ENCODE measurements at places on chromosomes 13 and 19.

DNA sequence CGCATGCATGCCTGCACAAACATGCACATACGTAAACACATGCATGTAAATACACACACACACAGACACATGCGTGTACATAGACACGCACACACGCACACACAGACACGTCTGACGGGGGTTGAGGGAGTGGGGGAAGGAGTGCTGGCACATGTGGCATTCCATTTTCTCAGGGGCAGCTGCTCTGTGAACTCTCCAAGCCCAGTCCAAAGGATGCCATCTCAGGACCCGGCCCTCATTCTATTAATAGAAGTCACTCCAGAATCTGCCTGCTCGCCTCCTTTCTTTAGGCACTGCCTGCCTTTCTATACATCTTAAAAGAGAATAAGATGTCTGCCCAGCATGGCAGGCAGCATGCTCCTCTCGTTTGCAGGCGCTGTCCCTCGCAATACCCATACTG lies 5.3 kb downstream of the ARHGEF7 start:
- no peak for DNase-seq

- DNase-seq, result peak; percentile 55
These were observed at the start of gene GAMT for GRCh38 chr19:1401138-1401888. TSS of gene GAMT (minus strand) at chr19:1401542. CDS start at chr19:1401476, 66 bp downstream.

GRCh38 chr19:44912854-44913253 lies 1.6 kb upstream of the APOC1 start:
- no peak for DNase-seq

DNA sequence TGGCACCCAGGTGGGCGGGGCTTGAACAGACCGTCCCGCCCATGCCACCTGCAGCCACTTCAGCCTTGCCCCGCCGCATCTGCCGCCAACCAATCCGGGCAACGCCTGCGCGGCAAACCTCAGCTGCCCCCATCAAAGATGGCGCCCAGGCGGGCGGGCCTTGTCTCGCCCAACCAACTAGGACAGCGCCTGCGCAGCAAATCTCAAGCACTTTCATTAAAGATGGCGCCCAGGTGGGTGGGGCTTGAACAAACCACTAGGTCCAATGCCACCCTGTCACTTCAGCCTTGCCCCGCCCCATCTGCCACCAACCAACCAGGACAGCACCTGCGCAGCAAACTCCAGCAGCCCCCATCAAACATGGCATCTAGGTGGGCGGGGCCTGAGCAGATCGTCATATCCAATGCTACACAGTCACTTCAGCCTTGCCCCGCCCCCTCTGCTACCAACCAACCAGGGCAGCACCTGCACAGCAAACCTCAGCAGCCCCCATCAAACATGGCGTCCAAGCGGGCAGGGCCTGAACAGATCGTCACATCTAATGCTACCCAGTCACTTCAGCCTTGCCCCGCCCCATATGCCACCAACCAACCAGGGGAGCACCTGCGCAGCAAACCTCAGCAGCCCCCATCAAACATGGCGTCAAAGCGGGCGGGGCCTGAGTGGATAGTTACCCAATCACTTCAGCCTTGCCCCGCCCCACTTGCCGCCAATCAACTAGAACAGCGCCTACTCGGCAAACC lies 1.4 kb downstream of the PEG3 start:
- no peak for DNase-seq

GRCh38 chr13:100668408-100668807 lies 6.2 kb downstream of the TMTC4 start:
- DNase-seq, result no peak

DNA sequence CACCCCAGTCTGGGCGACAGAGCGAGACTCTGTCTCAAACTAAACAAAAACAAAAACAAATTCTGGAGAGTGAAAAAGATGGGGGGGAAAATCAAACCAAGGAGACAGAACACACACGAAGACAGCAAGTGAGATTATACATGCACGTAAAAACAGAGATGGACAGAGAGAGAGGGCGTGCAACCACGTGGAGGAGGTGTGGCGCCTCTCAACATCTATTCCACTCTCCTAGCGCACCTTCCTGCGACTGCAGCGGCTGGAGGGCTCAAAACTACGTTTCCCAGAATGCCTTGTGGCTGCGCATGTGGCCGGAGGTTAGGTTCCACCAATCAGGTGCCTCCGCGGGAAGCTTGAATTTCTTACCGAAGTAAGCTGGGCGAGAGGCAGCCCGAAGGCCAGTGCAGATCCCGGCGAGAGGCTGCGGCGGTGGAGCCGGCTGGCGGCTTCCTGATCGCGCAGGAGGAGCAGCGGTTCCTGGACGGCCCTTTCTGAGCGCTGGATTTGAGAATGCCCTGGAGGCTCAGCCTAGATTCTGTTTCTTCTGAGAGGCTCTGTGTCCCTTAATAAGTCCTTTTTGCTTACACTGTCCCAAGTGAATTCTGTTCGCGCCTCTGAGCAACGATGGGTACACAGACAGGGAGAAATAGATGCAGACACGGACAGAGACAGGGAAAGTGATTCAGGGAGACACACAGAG lies 13.1 kb upstream of the NANOS2 start:
- peak; percentile 91 for DNase-seq

DNA sequence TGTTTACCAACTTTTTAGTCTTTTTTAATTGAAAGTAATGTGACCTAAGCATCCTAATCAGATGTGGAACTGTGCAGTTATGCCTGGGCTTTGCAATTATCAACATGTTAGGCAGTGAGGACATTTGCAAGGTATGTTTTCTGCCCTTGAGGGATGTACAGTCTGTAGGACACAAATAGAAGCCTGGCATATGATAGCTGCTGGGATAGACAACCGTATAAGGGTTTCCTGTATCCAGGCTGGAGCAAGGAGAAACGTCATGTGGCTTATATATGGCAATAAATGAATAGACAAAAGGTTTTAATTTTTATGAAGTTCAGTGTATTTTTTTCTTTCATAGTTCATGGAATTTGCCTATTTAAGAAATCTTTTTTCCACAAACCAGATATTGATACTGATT lies 2.0 kb upstream of the VPS36 start:
- no peak for DNase-seq

GRCh38 chr13:48539550-48539949 lies 6.7 kb upstream of the RCBTB2 start:
- no peak for DNase-seq

- DNase-seq, result no peak
These were observed 2.4 kb downstream of the CDX2 start for GRCh38 chr13:27966641-27967202.

- DNase-seq, result peak; percentile 77
These were observed 18.7 kb downstream of the CACNG7 start for GRCh38 chr19:53927739-53928138.

DNA sequence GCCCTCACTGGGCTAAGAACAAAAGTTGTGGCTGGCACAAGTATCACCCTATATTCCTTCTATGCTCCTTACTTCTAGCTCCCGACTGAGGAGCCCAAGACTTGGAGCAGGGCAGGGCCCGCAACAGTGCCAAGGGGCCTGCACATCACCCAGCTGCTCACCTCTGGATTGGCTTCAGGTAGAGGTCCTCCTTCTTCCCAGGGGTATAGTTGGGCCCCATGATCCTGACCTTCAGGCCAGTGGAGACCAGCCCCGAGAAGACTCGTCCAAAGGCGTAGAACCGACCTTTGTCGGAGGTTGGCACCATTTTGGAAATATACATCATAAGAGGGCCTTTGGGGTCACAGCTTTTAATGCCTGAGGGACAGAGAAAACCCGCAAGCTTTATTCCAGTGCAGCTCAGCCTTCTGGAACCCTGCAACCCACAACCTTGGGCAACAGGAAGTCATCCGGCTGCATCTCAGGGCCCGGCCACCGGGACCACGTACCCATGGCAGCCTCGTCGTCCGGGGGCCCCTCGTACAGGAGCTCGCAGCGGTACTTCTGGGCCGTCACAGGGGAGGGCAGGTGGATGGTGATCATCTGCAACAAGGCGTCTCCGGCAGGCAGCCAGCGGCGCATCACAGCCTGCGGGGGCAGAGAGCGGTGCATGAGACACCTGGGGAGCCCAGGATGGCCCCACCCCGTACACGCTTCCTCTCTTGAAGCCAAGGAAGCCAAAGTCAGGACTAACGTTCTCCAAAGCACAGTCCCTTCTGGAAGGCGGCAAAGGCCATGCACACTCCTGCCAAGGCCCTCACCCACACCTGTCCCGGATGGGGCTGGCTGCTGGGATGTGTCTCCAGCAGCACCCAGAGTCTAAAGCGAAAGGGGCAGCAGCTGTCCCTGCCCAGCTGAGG lies 4.7 kb downstream of the EEF2 start:
- no peak for DNase-seq

GRCh38 chr19:56692206-56692895 lies 20.8 kb upstream of the ZNF835 start:
- no peak for DNase-seq

- no peak for DNase-seq
These were observed 1407.1 kb downstream of the UQCRFS1 start for GRCh38 chr19:27805848-27806247.

GRCh38 chr13:41680900-41681299 lies 223.6 kb downstream of the RGCC start:
- no peak for DNase-seq

DNA sequence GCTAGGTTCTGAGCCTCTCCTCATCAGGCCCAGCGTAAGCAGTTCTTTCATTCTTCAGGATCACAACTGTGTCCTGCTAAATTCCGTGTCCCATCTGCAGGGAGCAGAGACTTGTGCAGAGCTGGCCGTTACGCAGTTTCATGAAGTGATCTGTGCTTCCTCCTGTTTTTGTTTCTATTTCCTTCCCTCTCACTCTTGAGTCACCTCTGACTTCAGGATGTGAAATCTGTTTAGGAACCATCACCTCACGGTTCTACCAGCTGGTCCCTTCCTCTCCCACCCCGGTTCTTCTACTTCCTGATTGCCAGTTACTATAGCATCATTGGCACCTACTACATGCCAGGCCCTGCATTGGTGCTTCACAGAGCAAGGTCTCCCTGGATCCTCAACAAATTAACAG lies 8.5 kb downstream of the MAU2 start:
- no peak for DNase-seq

DNA sequence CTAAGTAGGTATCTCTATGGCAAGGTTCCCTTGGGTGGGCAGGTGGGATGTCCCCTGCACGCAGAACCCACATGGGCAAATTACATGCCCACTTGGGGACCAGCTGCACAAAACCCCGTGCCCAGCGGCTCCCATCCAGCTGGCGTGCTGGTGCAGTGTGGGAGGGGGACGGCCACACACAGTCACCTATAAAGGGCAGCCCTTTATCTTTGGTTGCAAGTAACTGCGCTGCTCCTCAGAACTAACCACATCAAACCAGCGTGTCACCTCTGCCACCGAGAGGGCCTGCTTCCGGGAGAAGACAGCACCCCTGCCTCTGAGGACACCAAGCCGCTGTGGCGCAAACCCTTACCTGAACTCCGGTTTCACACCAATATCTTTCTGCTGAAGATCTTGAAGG lies 32.2 kb downstream of the ANKRD27 start:
- no peak for DNase-seq

DNA sequence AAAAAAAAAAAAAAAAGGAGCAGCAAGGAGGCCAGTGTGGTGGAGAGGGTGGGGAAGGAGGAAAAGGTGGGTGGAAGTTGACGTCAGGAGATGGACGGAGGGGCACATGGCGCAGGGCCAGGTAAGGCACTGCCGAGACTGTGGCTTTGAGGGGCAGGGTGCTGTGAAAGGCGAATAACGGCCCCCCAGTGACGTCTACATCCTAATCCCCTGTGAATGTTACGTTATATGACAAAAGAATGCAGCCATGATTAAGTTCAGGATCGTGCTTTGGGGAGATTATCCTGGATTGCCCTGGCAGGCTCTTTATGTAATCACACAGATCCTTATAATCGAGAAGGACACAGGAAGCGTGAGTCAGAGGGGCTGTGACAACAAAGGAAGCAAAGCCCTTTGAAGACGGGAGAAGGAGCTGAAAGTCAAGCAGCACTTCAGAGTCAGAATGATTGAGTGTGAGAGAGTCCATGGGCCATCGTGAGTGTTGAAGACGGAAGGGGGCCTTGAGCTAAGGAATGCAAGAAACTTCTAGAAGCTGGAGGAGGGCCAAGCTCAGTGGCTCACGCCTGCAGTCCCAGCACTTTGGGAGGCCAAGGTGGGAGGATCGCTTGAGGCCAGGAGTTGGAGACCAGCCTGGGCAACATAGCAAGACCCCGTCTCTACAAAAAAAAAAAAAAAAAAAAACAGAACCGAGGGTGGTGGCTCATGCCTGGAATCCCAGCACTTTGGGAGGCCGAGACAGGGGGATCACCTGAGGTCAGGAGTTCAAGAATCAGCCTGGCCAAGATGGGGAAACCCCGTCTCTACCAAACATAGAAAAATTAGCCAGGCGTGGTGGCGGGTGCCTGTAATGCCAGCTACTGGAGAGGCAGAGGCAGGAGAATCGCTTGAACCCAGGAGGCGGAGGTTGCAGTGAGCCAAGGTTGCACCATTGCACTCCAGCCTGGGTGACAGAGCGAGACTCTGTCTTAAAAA lies 13.8 kb upstream of the CEACAM16 start:
- no peak for DNase-seq

- DNase-seq, result no peak
These were observed 18.4 kb upstream of the CCL25 start for GRCh38 chr19:8034178-8034525.

DNA sequence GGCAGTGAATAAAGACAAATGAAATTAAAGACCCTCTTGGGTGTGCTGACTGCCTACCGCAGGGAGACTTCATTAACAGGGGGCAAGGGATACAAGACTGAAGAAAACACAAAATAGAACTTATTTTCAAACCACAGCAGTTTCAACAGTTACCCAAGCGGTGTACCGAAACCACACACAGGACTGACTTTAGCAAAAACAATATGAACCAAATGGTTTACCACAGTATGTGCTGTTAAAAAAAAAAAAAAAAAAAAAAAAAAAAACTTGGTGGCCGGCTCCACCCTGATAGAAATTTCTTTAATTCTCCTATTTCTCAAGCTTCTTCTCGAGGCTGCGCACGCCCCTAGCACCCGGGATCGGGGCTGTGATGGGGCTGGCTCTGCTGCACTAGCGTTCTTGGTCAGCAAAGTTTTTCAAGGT lies 42.6 kb downstream of the KLF2 start:
- no peak for DNase-seq

- no peak for DNase-seq
These were observed 8.7 kb downstream of the URAD start for GRCh38 chr13:27979765-27980279.

DNA sequence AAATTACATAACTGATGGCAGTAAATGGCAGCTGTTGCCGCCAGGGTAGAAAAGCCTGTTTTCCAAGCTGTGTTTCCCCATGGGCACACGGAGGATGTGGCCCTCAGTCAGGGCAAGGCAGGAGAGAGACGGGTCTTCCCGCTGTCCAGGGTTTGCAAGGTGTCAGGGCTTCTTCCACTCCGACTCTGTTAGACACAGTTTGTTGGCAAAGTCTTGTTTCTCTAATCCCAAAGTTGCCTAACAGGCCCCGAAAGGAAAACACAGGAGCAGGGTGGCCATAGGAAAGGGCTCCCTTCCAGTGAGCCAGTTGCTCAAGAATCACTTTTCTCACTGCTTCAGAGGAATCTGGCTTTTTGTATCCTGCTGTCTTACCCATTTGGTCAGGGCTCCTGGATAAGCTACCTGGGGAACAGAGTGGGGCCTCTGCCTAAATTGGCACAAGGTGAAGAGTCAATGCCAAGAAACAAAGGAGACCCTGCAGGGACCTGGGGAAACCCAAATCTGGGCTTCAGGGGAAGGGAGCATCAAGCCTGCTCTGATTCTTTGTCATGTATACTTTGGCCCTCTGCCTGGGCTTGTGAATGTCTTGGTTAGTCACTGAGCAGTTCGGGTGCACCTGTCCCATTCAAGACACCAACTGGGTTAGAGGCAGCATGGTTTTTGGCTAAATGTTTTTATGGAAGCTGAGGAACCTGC lies 29.0 kb upstream of the CXCL17 start:
- no peak for DNase-seq
